Mucosa of gallbladder (tissue), 1 donor: ENCODE measurements at places on chromosomes 2 and 18.
A peak's percentile ranks its signal among the peaks of the same experiment; 100 is the strongest.

DNA sequence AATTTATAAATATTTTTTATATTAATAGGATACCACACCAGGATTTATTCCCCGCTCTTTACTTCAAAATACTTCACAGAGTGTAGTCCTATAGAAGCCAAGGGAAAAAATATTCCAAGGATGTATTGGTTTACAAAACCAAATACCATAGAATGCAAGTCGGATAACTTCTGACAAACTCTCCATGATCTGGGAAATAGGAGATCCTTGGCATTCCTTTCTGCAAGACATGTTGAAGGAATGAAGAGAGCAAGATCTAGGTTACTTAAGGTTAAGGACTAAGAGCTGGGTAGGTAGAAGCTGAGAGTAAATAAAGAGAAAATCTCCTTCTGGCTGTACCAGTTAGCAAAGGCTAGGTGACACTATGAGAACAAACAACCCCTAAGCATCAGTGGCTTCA is 141.2 kb downstream of the LRATD1 start:
- DNase-seq: no peak

DNA sequence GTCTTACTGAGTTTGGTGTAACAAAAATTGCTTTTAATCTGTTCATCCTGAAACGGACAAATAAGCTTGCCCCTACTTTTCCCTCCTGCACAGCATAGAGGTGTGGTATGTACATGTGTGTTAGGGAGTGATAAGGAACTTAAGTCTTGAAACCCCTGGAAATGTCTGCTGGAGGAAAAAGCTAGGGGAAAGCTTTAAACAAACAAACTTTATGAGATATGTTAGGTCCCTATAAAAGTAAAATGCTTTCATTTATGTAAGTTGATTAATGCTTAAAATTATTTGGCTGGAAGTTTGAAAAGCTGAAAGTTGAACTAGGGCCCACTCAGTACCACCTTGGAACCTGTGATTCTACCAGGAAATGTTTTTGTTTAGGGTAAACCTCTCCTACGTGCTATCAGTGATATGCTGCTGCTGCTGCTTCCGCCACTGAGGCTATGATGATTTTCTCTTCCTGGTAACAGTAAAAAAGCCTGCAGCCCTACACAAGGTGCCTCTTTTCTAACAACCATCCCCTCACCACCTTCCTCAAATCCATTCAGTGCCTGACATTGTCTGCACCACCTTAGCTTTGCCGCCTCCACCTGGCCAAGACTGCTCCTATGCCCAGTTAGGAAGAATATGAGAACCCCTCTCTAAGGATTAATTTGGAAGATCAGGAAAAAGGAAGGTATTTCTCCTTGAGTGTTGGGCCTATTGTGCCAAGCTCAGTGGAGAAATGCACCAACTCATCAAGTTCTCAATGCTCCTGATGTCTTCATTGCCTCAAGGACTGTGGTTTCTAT is 2.5 kb upstream of the YES1 start:
- no peak for DNase-seq

DNA sequence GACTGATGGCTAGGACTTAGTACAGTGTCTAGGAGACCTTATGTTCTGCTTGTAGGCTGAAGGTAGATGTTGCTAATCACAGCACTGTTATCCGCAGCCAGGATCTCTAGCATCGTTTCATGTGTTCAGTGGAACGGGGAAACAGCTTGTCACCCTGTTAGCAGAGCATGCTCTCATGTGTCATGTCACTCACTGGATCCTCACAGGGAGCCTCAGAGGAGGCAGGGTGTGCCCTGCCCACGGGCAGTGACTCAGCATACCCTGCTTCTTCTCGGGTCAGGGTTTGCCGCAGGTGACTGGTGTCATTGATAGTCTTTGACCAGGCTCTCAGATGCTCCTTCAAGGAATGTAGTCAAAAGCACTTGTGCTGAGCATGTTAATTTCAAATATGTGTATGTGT is 44.4 kb downstream of the RPIA start:
- peak; percentile 16 for DNase-seq

DNA sequence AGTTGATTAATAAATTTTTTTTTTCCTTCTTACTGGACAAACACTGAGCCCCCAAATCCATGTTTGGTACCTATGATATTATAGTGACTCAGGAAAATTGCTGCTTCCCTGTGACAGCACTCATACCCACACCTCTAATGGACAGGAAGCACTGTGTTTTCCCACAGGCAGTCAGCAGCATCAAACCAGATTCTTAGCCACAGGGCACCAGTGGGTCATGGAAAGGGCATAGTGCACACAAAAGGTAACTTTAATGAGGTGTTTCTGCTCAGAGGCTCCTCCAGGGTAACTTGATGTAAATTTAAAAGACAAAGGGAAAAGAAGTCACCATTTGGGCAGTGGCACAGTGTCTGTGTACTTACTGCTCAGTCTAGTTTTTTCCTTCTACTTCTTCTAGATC is 34.1 kb downstream of the SERPINB11 start:
- DNase-seq: no peak

DNA sequence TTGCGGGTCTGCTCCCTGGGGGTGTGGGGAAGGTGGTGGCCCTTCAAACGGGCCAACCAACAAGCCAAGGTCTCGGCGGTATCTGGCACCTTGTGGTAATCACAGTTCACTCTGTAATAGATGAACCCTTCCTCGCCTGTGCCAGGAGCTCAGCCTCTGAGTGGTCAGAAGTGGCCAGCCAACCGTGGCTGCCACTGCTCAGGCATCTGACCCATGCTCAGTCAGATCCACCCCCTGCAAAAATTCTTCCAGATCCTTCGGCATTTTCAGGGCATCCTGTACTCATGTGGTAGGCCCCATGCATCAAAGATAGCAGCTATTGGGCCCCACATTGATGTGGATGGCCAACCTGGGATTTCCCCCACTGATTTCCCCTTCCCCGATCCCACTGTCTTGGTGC is 39.6 kb upstream of the SERPINE2 start:
- DNase-seq: no peak

- DNase-seq: no peak
Observed at GRCh38 chr2:86239745-86240144, 40.5 kb downstream of the MRPL35 start.

DNA sequence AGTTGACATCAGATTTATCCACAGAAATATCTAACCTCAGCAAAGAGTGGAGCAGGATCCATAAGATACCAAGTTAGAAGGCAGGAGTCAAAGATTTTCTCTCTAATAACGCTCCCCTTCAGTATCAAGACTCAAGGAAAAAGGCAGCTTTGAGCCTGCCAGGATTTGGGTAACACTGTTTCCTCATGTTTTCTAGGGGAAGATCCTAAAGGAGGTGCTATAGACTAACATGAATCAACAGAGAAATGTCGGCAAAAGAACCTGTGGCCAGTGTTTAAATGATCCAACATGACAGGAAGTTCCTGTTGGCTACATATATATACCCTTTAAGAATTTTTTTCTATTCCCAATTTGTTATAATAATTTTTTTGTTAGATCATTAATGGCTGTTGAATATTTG is 402.3 kb downstream of the TGIF1 start:
- DNase-seq: no peak

DNA sequence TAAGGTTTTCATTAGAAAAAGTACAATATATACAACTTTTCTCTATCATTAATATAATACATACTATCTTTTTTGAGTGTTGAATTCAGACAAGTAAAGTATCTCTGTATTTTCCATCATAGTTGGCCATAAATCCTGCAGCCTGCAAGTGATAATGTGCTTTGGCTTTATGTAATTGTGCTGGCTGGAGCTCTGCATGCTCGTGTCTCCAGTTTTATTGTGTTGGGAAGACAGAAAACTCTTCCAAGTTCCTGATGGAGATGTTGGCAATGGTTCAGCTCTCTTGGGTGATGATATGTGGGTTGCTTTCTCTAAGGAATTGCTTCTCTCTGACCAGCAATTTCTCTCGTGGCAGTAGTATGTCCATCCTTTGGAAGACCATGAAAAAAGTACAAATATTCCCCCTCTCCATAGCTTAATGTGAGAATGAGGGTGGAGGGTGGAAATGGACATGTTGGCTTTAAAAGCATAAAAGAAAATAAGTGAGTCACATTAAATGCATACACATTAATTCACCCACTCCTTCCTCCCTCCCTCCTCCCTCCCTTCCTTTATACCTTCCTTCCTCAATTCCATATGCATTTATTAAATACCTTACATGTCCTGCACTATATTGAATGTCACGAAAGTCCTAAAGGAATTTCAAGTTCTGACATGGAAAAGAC is 344.2 kb downstream of the MTX2 start:
- DNase-seq: no peak

DNA sequence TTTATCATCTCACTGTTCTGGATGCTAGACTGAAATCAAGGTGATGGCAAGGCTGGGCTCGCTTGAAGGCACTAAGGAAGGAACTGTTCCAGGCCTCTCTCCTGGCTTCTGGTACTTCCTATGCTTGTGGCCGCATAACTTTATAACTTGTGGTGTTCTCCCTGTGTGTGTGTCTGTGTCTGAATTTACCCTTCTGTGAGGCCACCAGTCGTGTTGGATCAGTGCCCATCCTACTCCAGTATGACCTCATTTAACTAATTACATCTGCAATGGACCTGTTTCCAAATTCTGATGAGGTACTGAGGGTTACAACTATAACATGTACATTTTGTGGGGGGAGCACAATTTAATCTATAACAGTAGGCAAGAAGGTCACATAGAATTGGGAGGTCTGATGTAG is 41.6 kb downstream of the LYPD6B start:
- no peak for DNase-seq

GRCh38 chr2:20439193-20439475 is 7.7 kb upstream of the RHOB start:
- DNase-seq: peak; percentile 63

DNA sequence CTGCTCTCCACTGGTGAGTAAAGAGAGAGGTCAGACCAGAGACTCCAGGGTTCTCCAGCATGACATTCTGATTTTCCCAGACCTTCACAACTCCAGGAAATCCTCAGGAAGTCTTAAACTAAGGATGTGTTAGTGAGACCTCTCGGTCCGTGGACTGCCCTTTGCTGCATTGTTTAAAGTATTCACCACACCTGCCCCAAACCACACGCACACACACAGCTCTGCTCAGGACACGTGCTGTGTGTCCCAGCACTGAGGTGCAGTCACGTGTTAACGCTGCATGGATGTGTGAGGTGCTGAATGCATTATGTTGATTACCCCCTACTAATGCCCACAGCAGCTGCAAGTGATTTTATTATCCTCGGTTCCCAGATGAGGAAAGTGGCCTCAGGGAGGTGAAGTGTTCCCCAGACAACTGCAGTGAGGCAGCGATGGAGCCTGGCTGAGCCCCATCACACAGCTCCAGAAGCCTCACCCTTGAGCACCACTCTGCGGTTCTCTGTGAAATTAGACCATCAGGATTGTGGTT is 68.4 kb downstream of the TRAPPC12 start:
- no peak for DNase-seq

DNA sequence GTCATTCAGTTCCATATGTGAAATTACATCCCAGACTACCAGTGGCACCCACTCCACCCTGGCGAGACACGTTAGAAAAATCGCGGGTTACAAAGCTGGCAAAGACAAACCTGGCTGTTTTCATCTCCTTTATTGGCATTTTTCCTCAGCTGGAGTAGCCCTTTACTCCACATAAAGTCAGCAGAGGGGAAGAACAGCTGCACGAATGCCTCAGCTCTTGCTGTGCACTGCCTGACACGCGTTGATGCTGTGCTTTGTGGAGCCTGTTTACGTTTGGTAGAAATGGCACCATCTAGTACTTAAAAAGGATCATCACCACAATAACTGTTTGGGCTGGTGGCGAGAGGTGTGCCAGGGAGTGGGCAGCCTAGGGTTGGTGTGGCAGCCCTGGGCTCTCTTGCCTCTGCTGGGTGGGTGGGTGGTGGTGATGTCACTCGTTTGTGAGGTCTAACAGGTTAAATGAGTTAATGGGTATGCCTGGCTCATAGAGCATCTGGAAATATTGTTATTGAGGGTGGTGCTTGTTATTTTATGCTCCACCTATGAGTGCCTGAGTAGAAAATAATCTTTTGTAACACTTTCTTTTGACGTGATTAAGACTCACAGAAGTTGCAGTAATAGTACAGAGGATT is 16.4 kb downstream of the FARP2 start:
- DNase-seq: no peak

- DNase-seq: no peak
Observed at GRCh38 chr2:129813404-129813803, 166.1 kb upstream of the RAB6C start.

- DNase-seq: peak; percentile 56
Observed at GRCh38 chr18:6920099-6920955, 190.8 kb downstream of the ARHGAP28 start.

- DNase-seq: no peak
Observed at GRCh38 chr2:188243381-188243780, 48.3 kb upstream of the GULP1 start.

DNA sequence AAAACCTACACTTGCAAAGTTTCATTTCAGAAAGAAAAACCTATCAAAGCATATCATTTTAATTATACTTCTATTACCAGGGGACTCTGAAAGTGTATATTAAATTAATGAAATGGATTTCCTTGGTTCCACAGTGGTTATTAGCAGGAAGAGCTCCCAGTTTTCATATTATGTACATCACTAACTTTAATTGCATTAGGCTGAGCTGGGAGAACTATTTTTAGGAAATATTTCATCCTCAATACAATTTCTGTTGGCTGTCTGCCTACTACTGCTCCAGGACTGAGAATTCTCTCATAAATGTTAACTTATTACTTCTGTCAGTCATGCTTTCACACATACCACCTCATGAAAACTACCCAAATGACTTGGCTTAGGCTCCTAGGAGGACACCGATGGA is 301.4 kb downstream of the CMPK2 start:
- no peak for DNase-seq

GRCh38 chr2:101204400-101205115 is 48.1 kb upstream of the CNOT11 start:
- DNase-seq: no peak

GRCh38 chr2:180268006-180268405 is 260.9 kb upstream of the CWC22 start:
- DNase-seq: no peak

- no peak for DNase-seq
Observed at GRCh38 chr18:2223449-2223848, 347.9 kb downstream of the METTL4 start.
